ENCODE measurements at places on chromosomes 3 and 15.

DNA sequence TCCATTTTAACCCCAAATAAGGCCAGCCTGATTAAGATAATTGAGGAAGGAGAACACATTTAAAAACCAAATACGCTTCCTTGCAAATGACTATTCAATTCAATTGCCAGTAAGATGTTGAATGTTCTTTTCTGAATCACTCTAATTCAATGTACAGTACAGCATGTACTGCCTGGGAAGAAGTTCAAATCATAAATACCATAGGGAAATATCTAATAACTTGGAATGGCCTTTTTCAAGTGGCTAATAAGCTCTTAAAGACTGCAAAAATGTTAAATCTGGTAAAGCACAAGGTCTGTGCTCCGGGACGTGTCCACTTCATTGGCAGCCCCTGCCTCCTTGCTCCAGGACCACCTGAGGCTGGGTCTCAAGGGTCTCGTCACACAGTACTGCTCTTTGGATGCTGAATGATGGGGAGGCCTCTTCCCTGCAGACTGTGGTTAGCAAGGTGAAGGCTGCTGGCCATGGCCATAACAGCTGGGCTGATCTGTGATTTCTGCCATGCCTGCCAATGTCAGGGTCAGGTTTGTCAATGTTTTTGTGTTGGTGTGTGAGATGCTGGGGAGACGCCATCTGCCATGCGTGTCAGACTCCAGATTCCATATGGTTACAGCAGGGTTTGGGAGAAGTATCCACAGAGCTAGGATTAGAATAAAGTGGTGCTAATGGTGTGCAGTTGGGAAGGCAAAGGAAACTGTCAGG, 300.5 kb downstream of the ADAMTS17 start:
- peaks cover 15% of the 10 kb centered on the region for H3K4me1 ChIP-seq
- no peaks in the 10 kb centered on the region for H3K36me3 ChIP-seq
- no peak for DNase-seq
- no peak overlapping the region for H3K27ac ChIP-seq

DNA sequence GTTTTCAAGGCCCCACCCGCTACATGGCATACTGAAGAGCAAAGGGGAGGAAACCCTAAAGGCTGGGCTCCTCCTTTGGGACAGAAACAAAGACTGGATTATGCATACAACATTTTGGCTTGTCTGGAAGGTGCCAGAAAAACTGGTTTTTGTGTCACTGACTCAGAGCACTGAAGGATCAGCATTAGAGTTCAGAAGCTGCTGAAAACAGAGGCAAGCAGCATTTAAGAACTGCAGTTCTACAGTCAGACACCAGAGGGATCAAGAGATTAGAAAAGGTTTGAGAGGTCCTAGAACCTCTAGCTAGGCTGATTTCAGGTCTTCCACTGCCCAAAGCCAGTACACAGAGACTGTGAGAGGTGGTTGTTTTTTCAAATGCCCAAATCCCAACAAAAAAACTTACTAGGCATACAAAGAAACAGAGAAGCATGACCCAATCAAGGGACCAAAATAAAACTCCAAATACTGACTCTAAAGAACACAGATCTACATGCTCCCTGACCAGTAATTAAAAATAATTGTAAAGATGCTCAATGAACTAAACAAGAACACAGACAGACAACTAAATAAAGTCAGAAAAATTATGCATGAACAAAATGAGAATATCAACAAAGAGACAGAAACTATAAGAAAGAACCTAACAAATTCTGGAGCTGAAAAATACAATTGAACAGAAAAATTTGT, 91.2 kb downstream of the SENP2 start:
- no peaks in the 10 kb centered on the region for H3K4me1 ChIP-seq
- peak; percentile 68 for DNase-seq

DNA sequence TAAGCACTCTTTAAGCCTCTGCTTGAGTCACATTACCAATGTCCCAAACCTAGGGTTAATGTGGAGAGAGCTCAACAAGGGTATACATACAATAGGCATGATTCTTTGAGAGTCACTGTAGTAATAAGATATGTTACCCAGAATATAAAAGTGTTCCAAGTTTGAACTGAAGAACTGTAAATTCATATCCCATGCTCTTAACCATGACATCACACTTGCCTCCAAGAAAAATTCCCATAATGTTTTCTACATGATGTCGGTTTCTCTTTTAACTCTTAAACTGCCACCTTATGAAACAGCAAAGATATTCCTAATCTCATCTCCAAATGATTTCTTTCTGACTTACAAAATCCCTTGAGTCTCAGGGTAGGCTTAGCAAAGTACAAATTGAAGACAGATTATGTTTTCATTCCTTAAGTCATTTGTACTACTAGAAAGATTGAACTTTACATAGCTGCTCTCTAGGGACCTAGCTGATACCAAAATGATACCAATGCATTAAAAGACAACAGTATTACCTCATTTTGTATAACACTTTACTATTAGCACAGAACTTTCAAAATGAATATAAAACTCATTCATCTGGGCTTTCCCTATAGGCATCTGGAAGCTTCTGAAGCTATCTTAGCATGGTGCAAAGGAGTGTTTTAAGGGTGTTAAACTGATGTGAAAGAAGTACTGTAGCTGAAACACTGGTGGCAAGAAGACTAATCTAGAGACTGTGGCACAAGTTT, 127.1 kb downstream of the KCNMB2 start:
- no peaks in the 10 kb centered on the region for H3K4me1 ChIP-seq
- H3K27ac ChIP-seq, result no peak overlapping the region
- no peaks in the 10 kb centered on the region for H3K36me3 ChIP-seq

DNA sequence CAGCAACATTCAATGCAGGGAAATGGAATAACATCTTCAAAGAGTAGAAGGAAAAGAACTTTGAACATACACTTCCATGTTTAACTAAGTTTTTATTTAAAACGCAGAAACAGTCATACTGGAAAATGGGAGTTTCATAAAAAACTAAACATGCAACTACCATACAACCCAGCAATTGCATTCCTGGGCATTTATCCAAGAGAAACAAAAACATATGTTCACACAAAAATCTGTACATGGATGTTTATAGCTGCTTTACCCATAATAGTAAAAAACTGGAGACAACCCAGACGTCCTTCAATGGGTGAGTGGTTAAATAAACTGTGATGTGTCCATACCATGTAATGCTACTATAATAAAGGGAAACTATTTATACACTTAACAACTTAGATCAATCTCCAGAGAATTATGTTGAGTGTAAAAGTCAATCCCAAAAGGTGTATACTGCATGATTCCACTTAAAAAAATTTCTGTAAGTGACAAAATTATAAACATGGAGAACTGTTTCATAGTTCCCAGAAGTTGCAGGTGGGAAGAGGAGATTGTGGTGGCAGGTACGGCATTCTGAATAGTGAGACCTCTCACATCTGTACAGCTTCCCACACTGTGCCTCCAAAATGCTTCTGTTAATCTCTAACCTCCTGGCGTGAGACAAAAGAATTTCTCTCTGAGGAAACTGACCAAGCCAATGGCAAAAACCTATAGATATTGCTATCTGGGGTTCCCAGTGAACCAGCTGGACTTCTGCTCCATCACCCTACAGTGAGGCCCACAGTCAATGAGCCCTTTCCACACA, 23.1 kb downstream of the ISG20 start:
- H3K4me1 ChIP-seq, result no peaks in the 10 kb centered on the region
- H3K4me3 ChIP-seq, result no peak overlapping the region
- no peak overlapping the region for H3K27ac ChIP-seq
- no peaks in the 10 kb centered on the region for H3K36me3 ChIP-seq
- no peaks in the 10 kb centered on the region for H3K27me3 ChIP-seq
- DNase-seq, result no peak

GRCh38 chr3:194009892-194010533, 125.9 kb upstream of the HES1 start:
- H3K27me3 ChIP-seq, result no peaks in the 10 kb centered on the region
- H3K27ac ChIP-seq, result no peak overlapping the region
- H3K4me3 ChIP-seq, result no peak overlapping the region
- DNase-seq, result no peak

DNA sequence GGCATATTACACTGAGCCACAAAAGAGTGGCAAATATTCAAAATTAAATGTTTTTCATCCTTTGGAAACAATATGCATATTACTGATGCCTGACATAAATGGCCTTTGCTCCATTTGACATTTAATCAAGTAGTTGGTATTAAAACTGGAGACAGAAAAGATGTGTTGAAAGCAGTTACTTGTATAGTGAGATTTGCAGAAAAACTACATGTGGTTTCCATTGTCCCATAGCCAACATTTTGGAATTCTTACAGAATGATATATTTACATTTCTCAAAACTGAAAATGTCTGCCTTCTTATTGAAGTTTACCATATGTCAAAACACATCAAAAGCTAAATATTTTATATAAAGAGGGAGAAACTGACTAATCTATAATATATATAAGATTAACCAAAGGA, 21.6 kb downstream of the SHOX2 start:
- no peaks in the 10 kb centered on the region for H3K4me1 ChIP-seq
- no peaks in the 10 kb centered on the region for H3K36me3 ChIP-seq
- H3K4me3 ChIP-seq, result no peak overlapping the region
- no peak overlapping the region for H3K27ac ChIP-seq

GRCh38 chr15:63353887-63354286, 27.8 kb downstream of the CA12 start:
- no peaks in the 10 kb centered on the region for H3K27me3 ChIP-seq
- H3K36me3 ChIP-seq, result no peaks in the 10 kb centered on the region
- no peak overlapping the region for H3K4me3 ChIP-seq
- no peak for DNase-seq
- no peak overlapping the region for H3K27ac ChIP-seq
- H3K4me1 ChIP-seq, result peaks cover under 1% of the 10 kb centered on the region

GRCh38 chr15:67178569-67179210, 75.8 kb downstream of the AAGAB start:
- no peak overlapping the region for H3K4me3 ChIP-seq
- H3K4me1 ChIP-seq, result peaks cover 42% of the 10 kb centered on the region
- H3K27ac ChIP-seq, result no peak overlapping the region
- DNase-seq, result no peak
- no peaks in the 10 kb centered on the region for H3K27me3 ChIP-seq
- peaks cover 56% of the 10 kb centered on the region for H3K36me3 ChIP-seq

- DNase-seq, result peak; percentile 81
- H3K4me1 ChIP-seq, result peaks cover 35% of the 10 kb centered on the region
- H3K36me3 ChIP-seq, result peaks cover 3% of the 10 kb centered on the region
- H3K27ac ChIP-seq, result peak within 1 kb of the TSS; percentile 88
These were observed at the start of gene ACP3 for GRCh38 chr3:132317229-132317948. ACP3 (plus strand) TSS chr3:132317407; CDS start chr3:132317457, 50 bp downstream.

- no peak overlapping the region for H3K4me3 ChIP-seq
- no peaks in the 10 kb centered on the region for H3K36me3 ChIP-seq
- no peaks in the 10 kb centered on the region for H3K27me3 ChIP-seq
- no peak overlapping the region for H3K27ac ChIP-seq
These were observed 413.0 kb downstream of the RBMS3 start for GRCh38 chr3:29693863-29694262.

Data from CD14-positive monocyte (primary cell).